ENCODE measurements at places on chromosomes 6 and 20.

GRCh38 chr20:18678549-18679419 is 90.9 kb downstream of the DTD1 start:
- no peak for DNase-seq

- no peak for DNase-seq
Measured at GRCh38 chr6:118397671-118398465, 150.2 kb upstream of the PLN start.

- no peak for DNase-seq
Measured at GRCh38 chr6:25196464-25196863, 82.7 kb upstream of the CARMIL1 start.

GRCh38 chr6:82988930-82989351 is 76.7 kb downstream of the UBE3D start:
- no peak for DNase-seq

- DNase-seq = no peak
Measured at GRCh38 chr6:94736236-94736635, 841.1 kb upstream of the MANEA start.

- no peak for DNase-seq
Measured at GRCh38 chr6:143821359-143821758, 21.8 kb upstream of the LTV1 start.

GRCh38 chr20:21099751-21100577 is 6.2 kb downstream of the LINC00237 start:
- peak; percentile 47 for DNase-seq

- DNase-seq = no peak
Measured at GRCh38 chr20:7893014-7893730, 47.1 kb downstream of the HAO1 start.

GRCh38 chr6:10850728-10851127 is 12.4 kb upstream of the MAK start:
- no peak for DNase-seq

- DNase-seq = no peak
Measured at GRCh38 chr20:63577317-63577894, 3.4 kb upstream of the HELZ2 start.

DNA sequence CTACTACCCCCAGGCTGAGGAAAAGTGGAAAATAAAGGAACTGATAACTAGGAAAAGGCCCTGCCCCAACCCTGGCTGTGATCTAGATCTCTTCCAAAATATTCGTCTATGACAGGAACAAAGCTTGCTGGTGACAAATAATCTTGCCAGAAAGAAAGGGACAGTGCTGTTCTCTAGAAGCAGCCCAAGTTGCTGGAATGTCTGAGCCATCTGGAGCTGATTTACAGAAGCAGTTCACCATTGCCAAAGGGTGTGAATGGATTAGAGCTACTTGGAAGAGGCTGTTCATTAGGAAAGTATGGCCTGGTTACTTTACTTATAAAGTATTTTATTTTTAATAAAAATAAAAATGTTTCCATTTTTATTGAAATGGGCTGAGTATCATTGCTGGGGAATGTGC is 146.3 kb downstream of the EPM2A start:
- DNase-seq = no peak

DNA sequence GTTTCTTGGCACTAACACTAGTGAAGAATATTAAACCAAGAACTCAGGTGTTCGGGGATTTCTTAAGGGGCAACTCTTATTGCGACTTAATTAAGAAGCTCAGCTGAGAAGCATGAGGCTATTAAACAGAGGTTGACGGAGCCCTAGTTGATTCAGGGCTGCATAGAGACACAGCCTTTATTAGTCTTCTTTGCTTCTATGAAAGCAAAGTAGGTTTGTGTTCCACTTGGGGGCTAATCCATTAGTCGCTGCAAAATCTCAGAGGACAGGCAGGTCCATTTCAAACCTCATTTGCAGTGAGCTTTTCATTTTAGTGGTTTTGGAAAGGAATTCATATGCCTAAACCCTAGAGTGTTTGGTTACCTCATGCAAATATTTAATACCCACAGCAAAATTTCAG is 506.6 kb upstream of the SULF2 start:
- DNase-seq = no peak

GRCh38 chr6:167525774-167526173 is 200.9 kb downstream of the TTLL2 start:
- no peak for DNase-seq

DNA sequence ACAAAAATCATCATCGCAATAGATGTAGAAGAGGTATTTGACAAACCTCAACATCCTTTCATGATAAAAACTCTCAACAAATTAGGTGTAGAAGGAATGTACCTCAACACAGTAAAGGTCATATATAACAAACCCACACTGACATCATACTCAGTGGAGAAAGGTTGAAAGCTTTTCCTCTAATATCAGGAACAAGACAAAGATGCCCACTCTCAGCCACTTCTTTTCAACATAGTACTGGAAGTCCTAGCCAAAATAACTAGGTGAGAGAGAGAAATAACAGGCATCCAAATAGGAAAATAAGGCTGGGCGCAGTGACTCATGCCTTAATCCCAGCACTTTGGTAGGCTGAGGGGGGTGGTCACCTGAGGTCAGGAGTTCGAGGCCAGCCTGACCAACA is 95.8 kb downstream of the ZDHHC14 start:
- DNase-seq = no peak

DNA sequence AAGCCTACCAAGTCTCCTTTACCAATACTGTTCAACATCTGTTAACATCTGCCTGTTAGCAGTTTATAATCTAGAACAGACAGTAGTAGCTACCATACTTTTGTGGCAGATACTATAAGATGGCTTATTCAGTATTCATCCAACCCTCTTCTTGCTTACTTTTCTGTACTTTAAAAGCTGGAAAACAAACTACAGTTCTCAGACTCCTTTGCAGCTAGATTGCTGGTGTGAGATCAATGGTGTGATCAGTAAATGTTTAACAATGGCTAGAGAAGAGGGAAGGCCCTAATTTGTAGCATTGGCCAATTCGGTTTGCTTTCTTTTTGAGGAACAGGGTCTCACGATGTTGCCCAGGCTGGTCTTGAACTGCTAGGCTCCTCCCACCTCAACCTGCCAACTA is 3.5 kb upstream of the REV3L start:
- DNase-seq = no peak

- no peak for DNase-seq
Measured at GRCh38 chr20:48805716-48806115, 22.1 kb downstream of the PREX1 start.

GRCh38 chr20:57240581-57241362 is 25.7 kb downstream of the BMP7 start:
- no peak for DNase-seq
